ENCODE measurements at places on chromosomes 12 and 14.

DNA sequence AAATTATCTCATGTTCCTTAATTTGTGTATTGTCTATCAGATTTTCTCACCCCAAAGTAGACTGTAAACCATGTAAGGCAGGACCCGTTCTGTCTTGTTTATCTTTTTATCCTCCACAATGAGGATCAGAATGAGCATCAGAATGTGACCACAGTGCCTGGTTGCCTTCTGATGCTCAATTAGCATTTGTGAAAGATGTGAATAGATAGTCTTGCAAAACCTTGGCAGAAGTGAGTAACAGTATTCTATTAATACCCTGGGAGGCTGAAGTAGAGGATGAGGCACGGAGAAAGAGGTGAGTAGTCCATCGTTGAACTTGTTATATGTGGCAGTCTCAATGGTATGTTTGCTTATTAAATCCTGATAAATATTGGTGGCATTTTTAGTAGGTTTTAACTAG lies 781.4 kb downstream of the NRXN3 start:
- DNase-seq, result no peak

- DNase-seq, result no peak
These were observed 7.1 kb downstream of the METAP2 start for GRCh38 chr12:95481072-95481471.

GRCh38 chr14:38866461-38866860 lies 236.6 kb downstream of the SEC23A start:
- no peak for DNase-seq

GRCh38 chr12:29578070-29578469 lies 80.6 kb upstream of the OVCH1 start:
- DNase-seq, result no peak

DNA sequence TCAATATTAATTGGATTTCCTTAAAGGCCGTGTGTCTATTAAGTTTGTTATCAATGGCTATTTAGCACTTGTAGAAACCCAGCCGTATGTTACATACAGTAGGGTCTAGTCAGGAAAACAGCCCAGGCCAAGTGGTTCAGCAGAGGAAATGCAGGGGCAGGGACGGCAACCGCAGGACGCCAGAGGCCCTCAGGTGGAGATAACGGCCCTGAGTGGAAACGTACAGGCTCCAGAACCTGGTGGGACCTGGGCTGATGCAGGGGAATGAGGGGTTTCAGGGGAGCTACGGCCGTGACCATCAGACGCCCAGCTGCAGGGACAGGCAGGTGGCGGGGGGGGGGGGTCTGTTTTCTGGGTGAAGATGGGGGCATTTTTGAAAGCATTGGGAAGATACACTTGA lies 3.7 kb upstream of the ANKLE2 start:
- no peak for DNase-seq

GRCh38 chr14:71812693-71813092 lies 119.5 kb upstream of the RGS6 start:
- no peak for DNase-seq

DNA sequence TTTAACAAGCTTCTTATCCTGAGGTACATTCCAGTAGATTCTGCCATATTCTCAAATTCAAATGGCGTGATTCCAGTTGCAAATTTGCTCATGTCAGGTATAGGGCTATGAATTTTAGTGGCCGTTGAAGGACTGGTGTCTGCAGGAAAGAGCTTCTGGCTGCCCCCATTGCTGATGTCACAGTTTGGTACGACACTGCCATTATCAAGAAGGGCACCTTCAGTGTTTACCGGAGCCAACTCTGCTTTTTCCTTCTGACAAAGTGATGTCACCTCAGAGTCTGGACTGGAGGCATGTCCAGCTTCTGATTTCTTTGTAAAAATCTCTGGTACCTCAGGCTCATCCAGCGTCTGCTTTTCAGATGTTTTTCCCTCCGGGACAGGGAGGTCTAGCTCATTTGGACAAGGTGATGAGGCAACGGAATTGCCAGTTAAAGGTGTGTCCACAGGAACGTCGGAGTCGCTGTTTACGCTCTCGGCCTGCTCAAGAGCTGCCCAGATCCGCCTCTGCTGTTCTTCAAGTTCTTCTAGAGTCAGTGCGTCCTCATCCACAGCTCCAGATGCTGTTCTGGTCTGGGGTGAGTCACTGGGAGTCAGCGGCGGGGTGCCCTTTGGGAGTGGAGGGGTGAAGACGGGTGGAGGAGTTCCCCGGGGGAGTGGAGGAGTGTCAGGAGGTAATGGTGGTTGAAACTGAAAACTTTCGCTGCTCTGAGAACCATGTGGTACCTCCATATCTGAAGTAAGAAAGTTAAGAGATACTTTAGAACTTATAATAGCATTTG lies 27.0 kb downstream of the ZCCHC8 start:
- no peak for DNase-seq

GRCh38 chr12:71460318-71460717 lies 20.7 kb downstream of the LGR5 start:
- no peak for DNase-seq

- DNase-seq, result no peak
These were observed 271.2 kb downstream of the EGLN3 start for GRCh38 chr14:33679461-33680225.

GRCh38 chr12:27984275-27984674 lies 11.7 kb upstream of the PTHLH start:
- DNase-seq, result no peak

- no peak for DNase-seq
These were observed 224.9 kb downstream of the APAF1 start for GRCh38 chr12:98869886-98870503.

DNA sequence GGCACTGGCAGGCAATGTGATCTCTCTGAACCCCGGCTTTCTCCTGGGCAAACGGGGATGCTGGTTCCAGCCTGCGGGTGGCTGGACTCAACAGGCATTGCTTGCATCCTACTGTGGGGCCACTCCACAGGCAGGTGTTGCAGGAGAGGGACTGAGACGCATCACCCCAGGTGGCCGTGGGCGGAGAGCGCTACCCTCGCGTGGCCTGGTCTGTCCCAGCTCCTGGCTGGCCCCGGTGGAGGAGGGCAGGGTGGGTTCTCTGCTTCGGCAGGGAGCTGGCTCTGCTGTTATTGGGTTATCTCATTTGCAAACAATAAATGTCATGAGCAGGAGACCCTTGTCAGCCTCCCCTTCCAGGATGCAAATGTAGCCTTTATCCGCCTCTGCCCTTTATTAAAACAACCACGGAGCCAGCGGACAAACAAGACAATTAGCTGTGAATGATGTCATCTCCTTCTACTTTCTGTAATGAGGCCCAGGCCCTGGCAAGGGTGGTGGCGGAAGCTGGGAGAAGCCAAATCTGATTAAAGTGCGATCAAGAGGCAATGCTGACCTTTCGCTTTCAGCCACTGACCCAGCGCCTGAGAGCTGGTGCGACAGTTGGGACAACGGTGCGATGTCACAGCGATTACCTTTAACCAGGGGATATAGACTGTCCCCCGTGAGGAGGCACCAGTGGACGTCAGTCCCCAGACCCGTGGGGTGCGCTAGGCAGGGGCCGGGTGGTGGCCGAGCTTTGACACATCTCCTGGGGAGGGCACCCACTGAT lies 161.8 kb downstream of the KIF26A start:
- no peak for DNase-seq

DNA sequence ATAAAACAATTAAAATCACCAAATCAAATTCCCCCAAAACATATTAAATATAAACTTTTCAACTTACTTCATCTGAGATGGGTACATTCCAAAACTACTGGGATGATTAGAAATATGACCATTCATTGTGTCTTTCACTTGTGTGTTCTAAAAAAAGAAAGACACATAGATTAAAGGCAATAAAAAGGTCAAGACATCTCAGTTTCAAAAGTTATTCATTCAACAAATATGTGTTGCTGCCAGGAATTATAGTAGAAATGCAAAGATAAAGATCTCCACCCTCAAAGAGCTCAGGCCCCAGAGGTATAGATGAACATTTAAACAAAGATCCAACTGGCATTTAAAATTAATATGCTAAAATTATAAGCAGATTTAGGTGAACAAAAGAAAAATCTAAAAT lies 106.4 kb downstream of the EPS8 start:
- no peak for DNase-seq

- DNase-seq, result no peak
These were observed 97.0 kb downstream of the DPF3 start for GRCh38 chr14:72796935-72797334.

DNA sequence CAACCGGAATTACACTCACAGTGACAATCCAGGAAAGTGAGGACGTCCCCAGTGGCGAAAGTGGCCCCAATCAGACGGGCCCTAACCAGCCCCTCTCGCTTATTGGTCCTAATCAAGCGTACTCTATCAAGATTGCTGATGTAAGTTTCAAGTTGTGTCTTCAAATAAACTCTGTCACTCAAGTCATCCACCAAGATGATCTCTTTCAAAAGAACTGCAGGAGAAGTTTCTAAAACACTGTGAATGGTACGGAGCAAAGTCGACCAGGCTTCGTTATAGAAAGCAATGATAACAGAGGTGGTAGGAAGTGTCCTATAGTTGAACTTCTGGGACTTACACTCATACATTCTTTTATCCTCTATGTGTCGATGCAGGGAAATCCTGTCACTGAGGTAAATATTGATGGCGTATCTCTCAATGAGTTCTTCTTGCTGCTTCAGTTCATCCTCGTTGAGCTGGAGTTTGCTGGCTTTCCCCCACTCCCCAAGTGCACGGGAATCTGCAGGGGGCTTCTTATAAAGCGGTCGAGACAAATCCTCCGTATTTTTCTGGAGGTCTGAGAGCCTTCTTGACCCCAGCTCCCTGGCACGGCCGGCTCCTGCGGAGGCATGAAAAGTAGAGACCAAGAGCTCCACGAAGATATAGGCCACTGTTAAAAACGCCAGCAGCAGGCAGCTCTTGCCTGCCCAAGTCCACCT lies 604 bp downstream of the GALNT4 start:
- DNase-seq, result no peak

DNA sequence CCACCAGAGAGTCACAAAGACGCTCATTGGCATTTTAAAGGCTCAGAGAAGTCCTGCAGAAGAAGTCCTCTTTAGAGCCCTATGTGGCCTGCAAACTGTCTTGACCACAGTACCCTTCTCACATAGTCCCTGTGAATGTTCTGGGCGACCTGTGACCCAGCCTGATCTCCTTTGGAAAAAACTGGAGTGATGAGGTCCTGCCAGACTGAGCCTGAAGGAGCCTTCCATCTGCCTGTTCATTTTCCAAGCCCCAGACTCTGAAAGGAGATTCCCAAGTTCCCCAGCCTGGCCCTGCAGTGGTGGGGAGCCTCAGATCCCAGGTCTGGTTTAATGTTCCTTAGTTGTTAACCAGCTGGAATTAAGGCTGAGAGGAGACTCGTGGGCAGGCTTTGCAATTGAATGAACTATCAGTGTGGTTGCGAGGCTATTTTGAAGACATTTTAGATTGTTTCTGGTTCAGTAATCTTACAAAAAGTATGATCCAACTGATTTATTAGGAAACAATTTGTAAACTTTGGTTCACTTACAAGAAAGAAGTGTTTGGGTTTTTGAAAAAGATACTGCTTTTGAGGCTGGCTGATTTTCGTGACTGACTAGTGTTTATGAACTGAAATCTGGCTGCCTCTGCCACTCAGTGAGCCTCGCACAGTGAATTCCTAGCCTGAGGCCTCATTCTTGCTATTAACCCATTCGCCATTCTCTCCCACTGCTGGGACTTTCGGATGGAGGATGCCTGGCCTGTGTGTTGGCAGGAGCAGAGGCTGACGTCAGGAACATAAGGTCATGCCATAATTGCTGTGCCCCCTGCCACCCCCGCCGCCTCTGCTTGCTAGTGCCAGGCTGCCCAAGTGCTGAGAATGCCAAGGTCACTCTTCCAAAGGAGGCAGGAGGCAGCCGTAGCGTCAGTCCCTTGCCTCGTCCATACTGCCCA lies 249.0 kb downstream of the CACNA1C start:
- no peak for DNase-seq

DNA sequence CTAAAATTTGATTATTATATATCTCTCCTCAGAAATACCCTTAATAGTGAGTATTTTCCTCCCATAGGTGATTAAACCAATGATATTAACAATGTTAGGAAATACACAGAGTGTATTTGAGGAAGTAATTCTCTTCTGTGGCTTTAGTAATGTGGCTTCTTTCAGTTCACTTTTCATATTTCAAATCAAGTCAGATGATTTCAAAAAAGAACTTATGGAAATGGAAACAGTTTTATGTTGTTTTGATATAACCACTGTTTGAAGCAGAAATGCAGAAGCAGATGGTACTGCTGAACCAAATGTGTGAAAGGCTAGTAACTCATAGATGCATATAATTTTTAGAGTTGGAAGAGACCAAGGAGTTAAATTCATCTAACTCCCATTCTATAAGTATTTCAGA lies 1.9 kb upstream of the GPR33 start:
- DNase-seq, result no peak

GRCh38 chr14:62364800-62365280 lies 602.6 kb downstream of the SNAPC1 start:
- no peak for DNase-seq

- no peak for DNase-seq
These were observed 12.9 kb upstream of the KCNH3 start for GRCh38 chr12:49525942-49526341.

DNA sequence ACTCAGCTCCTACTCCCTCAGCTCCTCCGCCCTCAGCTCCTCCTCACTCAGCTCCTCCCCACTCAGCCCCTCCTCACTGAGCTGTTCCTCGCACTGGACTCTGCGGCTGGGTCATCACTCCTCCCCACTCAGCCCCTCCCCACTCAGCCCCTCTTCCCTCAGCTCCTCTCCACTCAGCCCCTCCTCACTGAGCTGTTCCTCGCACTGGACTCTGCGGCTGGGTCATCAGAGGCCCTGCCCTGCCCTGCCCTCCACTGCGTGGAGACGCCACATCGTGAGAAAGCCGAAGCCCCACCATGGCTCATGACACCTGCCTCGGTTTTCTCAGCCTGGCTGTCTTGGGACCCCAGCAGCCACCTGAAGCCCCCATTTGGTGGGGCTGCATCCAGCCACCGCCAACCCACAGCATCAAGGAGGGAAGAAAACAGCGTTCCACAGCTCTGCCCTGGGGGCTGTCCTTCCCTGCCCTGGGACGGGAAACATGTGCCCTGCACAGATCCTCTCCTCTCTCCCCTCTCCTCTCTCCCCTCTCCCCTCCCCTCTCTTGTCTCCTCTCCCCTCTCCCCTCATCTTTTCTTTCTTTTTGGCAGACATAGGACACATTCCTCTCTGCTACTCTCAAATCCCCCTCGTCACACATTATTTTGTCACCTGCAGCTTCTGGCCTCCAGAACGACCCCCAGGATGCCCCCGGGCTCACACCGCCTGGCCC lies 17.7 kb downstream of the NOC4L start:
- no peak for DNase-seq

DNA sequence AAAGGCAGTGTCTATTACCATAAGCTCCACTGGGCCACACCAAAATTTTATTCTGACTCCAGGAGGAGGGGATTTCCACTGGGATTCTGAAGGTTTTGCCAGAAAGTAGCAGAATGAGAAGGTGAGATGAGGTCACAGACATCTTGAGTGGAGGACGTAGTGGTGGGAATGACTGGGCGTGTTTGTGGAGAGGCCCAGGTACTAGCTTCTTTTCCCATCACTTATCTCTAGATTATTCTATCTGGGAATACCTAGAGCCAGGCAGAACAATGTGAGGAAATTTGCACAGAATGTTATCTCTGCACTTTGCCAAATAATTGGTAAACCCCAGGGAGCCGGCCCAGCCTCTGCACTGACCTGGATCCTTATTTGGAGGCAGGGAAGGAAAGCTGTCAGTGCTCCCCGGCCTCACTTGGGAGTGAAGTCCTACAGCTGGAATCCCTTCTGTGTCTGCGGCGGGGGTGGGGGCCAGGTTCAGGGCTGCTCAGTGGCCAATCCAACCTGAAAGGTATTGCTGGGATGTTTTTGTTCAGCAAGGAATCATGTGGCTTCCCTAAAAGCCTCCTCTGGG lies 129.4 kb downstream of the C12orf75 start:
- DNase-seq, result no peak

All from activated CD4-positive, CD25-positive, alpha-beta regulatory T cell treated with anti-CD3 and anti-CD28 coated beads, Interleukin-2, amount 50 U/mL, for 16 hours (primary cell).